ENCODE measurements at places on chromosomes 6 and 20. TPM values are rescaled to one million over a fixed set of nuclear protein-coding genes. Genes with fewer than 3 reads are reported as not detected.

GRCh38 chr20:43028470-43028869 is 161.2 kb downstream of the PTPRT start:
- DNase-seq = no peak

GRCh38 chr20:7716286-7716972 is 223.8 kb downstream of the HAO1 start:
- DNase-seq = no peak

DNA sequence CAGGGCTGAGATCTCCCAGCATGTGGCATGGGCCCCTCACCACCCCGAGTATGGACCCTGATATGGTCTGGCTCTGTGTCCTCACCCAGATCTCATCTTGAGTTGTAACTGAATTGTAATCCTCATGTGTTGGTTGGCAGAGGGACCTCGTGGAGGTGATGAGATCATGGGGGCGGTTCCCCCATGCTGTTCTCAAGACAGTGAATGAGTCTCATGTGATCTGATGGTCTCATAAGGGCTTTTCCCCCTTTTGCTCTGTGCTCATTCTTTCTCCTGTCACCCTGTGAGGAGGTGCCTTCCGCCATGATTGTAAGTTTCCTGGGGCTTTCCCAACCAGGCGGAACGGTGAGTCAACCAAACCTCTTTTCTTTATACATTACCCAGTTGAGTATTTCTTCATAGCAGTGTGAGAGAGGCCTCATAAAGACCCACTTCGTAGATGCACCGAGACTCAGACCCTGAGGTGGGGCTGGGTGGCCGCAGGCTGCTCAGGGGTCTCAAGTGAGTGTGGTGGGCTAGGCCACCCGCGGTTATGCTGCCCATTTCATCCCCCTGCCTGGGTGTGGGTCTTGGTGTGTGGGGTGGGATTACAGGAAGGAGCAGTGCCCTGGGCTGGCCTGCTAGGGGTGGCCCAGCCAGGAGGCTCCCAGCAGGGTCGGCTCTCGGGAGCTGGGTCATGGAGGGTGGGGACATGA is 26.2 kb upstream of the GATA5 start:
- no peak for DNase-seq

- DNase-seq = no peak
Observed at GRCh38 chr20:22106308-22106938, 401.0 kb downstream of the PAX1 start.

DNA sequence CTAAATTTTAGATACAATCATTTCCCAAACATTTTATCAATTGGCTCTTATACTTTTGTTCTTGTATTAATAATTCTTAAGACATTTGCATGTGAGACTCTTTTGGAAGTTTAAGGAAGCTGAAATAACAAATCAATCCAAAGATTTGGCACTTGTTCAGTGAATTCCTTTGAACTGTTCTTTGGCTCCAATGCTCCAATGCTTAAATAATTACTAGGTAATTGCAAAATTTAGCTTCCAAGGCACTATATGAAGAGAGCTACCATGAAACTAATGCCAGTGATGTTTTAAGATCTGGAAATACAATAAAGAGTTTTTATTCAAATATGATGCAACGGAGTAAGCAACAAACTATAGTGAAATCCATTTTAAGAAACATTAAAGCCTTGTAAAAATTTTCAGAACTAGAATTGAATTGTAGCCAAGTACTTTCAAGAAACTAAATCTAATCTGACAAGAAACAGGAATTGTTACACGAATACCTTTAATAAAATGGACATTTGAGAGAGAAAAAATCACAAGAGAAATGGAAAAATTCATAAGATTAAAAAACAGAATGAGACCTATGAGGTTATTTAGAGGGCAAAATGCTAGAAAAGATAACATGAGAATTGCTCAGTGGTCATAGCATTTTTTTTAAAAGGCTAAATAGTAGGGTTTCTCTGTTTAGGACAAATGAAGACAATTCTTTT is 43.6 kb upstream of the SMLR1 start:
- no peak for DNase-seq

DNA sequence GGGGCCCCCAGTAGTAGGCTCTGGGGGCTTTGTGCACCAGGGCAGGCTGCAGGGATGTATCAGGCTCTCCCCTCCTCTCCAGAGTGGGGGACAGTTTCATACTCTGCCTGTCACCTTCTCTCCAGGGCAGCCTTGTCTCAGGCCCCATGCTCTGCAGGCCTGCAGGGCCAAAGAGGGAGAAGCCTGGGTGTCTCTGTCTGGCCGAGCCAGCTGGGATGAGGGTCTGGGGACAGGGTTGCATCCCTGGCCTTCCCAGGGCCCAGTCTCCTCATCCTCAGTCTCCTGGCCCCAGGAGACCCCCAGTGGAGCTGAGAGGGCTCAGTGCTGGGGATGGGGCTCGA is 14.8 kb upstream of the IP6K3 start:
- DNase-seq = no peak

GRCh38 chr6:144349690-144350527 is 64.8 kb downstream of the UTRN start:
- no peak for DNase-seq

DNA sequence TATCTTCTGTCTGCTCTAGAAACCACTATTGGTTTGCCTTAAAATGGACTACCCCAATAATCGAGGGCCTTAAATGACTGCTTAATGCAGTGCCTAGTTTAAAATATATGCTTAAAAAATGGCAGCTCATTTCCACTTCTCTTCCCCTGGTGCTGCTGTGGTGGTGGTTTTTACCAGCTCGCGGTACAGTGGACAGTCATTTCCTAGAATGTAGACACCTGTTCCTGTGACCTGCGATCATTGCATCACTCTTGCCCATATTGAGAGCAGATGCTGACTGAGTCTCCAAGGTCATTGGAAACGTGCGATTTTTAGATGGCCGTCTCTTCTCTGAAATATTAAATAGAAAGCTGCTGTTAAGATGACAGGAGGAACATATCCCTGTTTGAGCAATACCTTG is 164.1 kb downstream of the UTRN start:
- DNase-seq = no peak

DNA sequence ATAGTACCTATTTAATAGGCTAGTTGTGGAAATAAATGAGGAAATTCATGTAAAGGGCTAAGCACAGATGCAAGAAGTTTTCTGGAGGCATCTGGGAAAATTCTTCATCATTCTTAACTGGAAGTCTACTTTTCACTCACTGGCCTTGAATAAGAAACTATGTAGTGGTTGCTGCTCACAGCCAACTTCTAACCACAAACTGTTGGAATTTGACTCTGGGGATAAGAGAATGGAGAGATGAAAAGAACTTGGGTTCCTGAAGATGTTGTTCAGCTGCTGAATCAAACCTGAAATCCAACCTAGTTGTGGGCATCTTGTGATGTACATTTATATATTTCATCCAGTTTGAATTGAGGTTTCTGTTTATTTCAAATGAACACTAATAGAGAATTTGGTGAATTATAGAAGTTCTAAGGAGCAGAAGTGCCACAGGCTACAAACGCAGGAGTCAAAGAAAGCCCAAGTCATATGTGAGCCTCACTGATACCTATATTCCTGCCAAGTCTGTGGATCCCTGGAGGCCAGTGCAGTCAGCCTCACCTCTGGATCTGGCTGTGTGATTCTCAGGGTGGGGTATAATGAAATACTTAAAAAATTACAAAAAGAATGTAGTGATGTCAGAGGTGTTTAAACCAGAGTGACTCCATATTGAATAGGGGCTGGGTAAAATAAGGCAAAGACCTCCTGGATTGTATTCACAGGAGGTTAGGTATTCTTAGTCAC is 18.7 kb upstream of the MEI4 start:
- no peak for DNase-seq

The SOBP gene
- 13.3 TPM for total RNA-seq

The FRK gene
- 3.9 TPM for total RNA-seq

Data from vagina (tissue), 2 donors.